Memory B cell (primary cell): ENCODE measurements at places on chromosomes 3 and 15.

DNA sequence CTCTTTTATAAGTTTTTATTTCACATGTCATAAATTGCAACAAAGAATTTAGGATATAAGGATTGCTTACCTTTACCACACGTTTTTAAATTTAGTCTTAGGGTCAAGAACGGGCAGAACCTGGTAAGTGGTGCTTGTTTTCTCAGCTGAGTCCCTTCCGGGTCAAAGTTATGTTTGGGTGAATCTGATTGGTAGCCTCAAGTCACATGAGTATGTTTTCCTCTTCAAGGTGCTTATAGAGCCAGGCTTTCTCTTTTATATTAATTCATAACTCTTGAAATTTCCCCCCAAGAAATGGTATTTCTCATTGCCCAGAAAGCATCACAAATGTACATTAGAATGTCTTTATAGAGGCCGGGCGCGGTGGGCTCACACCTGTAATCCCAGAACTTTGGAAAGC, 415.7 kb upstream of the ROBO2 start:
- DNase-seq = no peak

DNA sequence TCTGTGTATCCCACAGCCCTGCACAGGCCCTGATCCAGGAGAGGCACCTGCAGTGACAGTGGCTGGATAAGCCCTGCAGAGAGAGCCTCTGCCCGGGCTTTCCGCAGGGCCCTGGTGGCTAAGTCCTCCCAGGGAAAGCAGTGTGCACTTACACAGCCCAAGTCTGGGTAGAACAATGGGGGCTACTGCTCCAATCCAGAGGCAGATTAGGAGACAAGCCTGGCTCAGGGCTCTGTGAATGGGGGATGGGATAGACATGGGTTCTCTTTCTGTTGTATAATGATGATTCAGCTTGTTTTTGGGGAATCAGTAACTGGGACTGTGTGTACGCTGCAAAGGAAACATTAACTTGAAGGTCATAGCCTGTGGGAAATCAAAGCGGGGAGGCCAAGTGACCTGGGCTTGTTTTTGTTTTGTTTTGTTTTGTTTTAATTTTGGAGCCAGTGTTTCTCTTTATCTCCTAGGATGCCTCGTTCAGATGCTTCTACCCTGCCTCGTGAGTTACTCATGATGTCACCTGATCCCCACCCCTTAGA, 4.1 kb upstream of the ALDH1L1 start:
- no peak for DNase-seq

- no peak for DNase-seq
Measured at GRCh38 chr3:127645371-127646015, 16.5 kb downstream of the PODXL2 start.

GRCh38 chr3:79685108-79685507, 82.7 kb downstream of the ROBO1 start:
- no peak for DNase-seq

GRCh38 chr3:143427631-143428030, 308.1 kb downstream of the CHST2 start:
- no peak for DNase-seq

- no peak for DNase-seq
Measured at GRCh38 chr3:144772372-144772771, 800.7 kb downstream of the DIPK2A start.

- no peak for DNase-seq
Measured at GRCh38 chr15:78139578-78139977, 8.3 kb upstream of the CIB2 start.

GRCh38 chr3:126473292-126474168, 2.2 kb downstream of the ZXDC start:
- DNase-seq = no peak

- no peak for DNase-seq
Measured at GRCh38 chr15:79897380-79897678, 515 bp upstream of the MTHFS start.

DNA sequence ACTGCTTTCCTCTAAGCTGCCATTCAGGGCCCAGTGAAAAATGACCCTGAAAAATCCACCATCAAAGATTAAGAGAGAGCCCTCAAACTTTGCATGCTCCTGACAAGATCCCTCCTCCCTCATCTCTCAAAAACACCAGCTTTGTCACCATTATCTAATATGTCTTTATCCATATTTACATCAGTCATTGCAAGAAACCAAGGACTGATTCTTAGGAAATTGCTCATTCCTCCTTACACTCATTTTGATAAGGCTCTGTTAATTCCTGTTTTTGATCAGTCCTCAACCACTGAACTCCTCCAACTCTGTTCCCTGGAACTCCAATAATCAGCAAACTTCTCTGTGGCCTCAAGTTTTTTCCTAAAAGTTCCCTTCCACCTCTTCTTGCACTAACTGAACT, 51.8 kb downstream of the CD200 start:
- no peak for DNase-seq

- DNase-seq = no peak
Measured at GRCh38 chr3:111031538-111031937, 40.1 kb upstream of the NECTIN3 start.

- DNase-seq = no peak
Measured at GRCh38 chr3:95615592-95616310, 1198.6 kb upstream of the EPHA6 start.

GRCh38 chr15:101027920-101028319, 108.8 kb downstream of the LRRK1 start:
- DNase-seq = no peak

DNA sequence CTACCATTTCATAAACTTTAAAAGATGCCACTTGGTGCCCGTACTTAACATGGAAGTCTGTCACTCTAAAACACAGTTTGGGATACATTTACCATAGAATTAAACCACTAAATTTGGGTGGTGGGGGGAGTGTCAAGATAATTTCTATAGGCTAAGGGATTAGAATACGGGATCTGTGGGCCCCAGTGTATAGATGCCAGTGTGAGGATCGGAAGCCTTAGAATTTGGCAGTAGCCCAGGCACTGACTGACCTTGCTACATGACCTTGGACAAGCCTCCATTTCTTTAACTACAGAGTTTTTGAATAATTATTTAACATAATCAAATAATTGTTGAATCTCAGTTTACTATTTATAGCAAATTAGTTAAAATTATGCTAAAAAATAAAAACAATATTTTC, 76.3 kb upstream of the STRIT1 start:
- DNase-seq = no peak

DNA sequence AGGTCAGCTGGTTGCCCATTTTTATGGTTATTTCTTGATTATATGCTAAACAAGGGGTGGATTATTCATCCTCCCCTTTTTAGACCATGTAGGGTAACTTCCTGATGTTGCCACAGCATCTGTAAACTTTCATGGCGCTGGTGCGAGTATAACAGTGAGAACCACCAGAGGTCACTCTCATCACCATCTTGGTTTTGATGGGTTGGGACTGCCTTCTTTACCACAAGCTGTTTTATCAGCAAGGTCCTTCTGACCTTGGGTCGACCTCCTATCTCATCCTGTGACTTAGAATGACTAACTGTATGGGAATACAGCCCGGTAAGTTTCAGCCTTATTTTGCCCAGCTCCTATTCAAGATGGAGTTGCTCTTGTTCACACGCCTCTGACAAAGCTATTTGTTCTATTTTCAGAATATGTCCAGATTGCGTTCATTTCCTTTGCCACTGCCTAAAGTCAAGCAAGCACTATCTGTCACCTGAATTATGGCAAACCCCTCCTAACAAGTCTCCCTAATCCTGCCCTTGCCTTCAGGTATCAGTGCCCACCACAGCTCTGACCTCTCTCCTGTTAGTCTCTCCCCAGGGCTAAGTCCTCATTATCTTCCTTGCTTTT, 308.5 kb downstream of the ROBO2 start:
- no peak for DNase-seq

DNA sequence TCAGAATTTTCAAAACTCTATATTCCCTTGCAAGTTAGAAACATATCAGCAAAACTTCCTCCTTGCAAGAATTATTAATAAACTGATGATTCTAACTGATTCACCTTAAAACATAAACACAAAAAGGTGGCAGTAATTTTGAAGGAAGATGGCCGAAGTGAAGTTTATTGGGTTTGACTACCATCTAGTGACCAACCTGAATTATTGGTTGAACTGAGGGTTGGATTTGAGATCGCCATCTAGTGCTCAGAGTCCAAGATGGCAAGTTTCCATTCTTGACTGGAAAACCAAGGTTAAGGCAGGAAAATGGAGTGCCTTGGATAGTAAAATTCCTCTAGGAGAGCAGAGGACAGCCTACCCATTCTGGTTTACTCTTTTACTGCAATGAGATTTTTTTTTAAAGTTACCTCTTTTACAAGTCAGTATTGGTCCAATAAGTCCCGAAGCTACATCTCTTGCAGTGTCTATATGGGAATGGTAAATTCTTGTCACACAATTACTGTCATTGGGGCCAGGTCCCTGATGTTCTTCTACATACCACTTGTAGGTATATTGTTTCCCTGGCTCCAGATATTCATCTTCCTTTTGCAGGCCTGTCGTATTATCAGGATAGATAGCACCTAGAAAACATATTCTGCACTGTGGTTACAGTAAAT, 51.6 kb upstream of the CP start:
- DNase-seq = peak; percentile 19

- no peak for DNase-seq
Measured at GRCh38 chr3:13927295-13927694, 47.4 kb upstream of the WNT7A start.

- no peak for DNase-seq
Measured at GRCh38 chr3:123290107-123290930, 88.6 kb downstream of the SEC22A start.

GRCh38 chr3:188021502-188022040, 132.4 kb upstream of the LPP start:
- no peak for DNase-seq
